Activated naive CD4-positive, alpha-beta T cell treated with anti-CD3 and anti-CD28 coated beads, Interleukin-2, amount 10 ng/mL, durations not matched to agents 7 days and 5 days (primary cell): ENCODE measurements at places on chromosomes 3 and 15.
A peak's percentile ranks its signal among the peaks of the same experiment; 100 is the strongest.

- no peak for DNase-seq
These were observed 60.9 kb downstream of the STRIT1 start for GRCh38 chr3:155232605-155233004.

DNA sequence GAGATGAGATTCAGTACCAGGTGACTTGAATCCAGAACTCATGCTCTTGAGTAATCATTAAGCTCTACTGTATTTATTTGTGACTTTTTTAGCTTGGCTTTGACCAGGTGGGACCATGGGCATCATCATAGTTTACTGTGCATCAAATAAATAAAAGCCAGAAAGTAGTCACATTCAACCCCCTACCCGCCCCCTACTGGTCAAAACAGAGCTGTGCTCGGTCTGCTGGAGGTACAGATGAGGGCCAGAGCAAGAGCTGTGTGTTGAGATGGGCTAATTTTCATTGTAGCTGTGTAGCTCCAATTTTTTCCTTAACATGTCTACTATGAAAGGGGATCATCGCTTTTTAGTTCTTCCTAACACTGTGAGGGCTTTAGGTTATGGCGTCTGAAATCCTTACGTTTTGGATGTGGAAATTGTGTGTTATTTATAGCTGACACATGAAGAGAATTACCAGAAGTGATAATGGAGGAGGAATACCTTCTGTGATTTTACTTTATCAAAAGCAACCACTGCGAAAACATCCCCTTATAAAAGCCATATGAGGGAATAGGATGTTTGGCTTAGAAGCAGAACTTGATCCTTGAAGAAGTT lies 375.1 kb downstream of the PTPRG start:
- peak; percentile 33 for DNase-seq

DNA sequence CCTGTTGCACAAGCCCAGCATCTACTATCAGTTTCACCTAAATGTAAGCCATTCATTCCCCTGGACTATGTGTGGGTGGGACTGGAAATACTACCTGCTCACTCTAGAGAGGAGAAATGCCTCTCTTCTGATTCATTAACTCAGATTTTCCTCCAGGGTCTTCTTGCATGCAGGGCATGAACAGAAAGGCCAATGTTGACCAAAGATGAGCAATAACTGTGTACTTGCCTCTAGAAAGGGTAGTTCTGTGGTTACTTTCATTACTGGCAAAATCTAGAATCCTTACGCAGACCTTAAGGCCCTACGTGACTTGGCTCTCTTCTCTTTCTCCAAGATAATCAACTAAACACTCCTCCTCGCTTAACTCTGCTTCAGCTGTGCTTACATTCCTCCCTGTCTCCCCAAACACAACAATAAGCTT lies 81.4 kb upstream of the PSMD6 start:
- DNase-seq = no peak

DNA sequence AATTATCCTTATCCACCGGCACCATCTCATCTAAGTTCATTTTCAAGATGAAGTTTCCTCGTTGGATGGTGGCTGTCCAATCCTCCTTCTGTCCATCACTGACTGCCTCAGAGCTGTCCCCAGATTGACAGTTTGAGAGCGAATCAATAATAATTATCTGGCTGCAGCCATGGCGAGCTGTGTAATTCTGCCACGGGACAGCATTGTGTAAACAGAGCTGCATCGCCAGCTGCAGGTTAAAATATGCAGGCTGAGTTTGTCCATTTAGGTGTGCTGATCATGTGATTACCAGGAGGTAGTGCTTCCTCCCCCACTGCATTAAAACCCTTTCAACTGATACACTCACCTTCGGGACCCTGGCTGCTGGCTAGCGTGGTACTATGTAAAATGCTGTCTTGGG lies 461.9 kb upstream of the ONECUT1 start:
- DNase-seq = no peak

- no peak for DNase-seq
These were observed 179.4 kb downstream of the GHSR start for GRCh38 chr3:172268868-172269267.

DNA sequence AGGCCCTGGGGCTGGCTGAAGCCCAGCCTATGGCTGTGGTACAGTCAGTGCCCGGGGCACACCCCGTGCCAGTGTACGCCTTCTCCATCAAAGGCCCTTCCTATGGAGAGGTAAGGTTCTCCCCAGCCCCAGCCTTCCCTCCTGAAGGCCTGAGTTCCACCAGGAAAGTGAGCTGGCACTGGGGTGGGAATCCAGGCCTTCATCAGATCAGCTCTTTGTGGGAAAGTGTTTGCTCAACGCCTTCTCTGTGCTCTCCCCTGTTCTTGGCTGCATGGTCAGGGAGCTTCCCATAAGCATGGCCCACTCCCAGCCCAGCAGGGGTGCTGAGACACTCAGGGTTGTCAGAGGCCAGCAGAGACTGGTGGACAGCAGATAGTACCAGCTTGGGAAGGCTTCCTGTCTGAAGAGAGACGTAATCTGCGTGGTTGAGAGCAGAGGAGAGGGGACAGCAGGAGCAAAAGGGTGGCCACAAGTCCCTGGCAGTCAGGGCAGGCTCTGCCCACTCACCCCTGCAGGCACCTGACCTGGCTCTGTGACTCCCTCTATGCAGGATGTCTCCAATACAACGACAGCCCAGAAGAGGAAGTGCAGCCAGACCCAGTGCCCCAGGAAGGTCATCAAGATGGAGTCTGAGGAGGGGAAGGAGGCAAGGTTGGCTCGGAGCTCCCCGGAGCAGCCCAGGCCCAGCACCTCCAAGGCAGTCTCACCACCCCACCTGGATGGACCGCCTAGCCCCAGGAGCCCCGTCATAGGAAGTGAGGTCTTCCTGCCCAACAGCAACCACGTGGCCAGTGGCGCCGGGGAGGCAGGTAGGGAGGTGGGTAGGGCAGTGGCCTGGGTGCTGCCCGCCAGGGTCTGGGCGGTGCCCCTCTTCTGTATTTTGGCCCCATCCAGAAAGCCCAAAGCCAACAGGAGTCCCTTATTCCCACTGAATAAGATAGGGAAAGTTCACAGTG lies 38.4 kb downstream of the PML start:
- no peak for DNase-seq

DNA sequence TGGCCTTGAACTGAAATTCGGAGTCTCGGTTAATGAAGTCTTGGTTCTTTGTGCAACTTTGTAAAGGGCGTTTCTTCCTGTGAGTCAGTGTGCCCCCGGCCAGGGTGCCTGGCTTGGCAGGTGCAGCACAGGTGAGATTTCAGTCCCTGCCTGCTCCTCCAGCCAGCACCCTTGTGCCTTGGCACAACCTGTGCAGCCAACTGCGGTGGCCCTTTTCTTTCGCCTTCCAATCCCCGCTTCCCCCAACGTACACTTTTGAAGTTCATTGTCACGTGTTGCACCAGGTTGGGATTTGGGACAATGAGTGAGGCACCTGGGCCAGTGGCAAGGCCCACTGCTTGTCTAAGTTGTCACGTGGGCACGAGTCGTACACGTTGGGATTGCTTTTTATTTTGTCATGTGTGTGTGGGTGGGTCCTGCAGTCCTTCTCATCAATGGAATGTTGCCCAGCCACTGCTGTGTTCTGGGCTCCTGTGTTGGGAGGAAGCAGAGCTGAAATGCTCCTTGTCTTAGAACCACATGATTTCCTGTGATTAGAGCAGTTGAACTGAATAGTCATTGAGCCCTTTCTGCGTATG lies 242.9 kb upstream of the BHLHE40 start:
- no peak for DNase-seq

DNA sequence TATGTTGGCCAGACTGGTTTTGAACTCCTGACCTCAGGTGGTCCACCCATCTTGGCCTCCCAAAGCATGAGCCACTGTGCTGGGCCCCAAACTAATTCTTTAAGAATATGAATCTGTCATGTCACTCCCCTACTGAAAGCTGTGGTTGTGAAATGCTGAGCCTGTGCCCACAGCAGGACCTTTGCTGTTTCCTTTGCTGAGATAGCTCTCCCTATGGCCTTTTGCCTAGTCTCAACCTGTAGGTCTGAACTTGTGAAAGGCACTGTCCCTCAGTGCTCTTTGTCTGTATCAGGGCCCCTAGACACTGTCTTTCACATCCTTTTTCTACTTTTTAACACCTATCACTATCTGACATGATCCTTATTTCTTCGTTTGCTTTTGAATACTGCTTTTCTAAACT lies 62.7 kb upstream of the CCR4 start:
- no peak for DNase-seq
